Osteoblast (primary cell): ENCODE measurements at places on chromosomes 1 and 21.

- DNase-seq: no peak
- H3K36me3 ChIP-seq: no peaks in the 10 kb centered on the region
- H3K4me1 ChIP-seq: no peaks in the 10 kb centered on the region
- H3K4me3 ChIP-seq: no peak overlapping the region
- H3K27me3 ChIP-seq: peaks cover 6% of the 10 kb centered on the region
- H3K27ac ChIP-seq: no peak overlapping the region
These were observed 39.6 kb downstream of the NUF2 start for GRCh38 chr1:163361123-163361934.

DNA sequence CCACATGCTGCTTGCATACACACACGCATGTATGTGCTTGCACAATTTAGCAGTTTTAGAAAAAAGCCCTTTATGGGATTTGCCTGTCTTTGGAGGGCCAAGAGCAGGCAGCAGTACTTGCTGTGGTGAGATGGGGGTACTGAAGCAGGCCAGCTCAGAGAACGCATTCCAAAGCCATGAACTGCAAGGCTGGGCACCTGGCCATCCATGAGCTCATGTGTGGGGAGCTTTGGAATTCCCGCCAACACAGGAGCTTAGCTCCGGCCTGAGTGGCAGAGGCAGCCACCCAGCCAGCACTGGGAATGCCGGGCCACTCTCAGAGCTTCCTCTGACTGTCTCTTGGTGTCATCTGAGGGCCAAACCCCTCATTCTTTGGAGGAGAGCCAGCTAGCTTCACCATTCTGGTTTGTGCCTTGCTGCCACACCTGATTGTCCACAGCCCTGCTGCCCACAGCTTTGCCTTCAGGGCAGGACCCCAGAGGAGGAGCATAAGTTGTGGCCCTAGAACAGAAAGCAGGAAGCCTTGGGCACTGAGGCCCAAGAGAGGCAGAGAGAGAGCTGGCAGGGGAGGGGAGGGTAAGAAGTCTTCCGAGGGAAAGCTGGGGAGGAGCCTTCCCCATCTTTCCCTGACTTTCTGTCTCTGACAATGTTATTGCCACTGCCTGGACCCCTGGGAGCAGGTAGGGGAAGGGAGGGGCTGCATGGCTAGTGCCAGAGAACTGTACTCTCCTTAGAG, 92.1 kb upstream of the POU3F1 start:
- H3K27me3 ChIP-seq: peaks cover 16% of the 10 kb centered on the region
- peak overlapping the region; percentile 27 for H3K27ac ChIP-seq
- peak; percentile 99 for DNase-seq
- no peaks in the 10 kb centered on the region for H3K36me3 ChIP-seq
- peaks cover 25% of the 10 kb centered on the region for H3K4me1 ChIP-seq

GRCh38 chr1:73813716-73814115, 384.3 kb downstream of the LRRIQ3 start:
- no peak overlapping the region for H3K4me3 ChIP-seq
- H3K27me3 ChIP-seq: no peaks in the 10 kb centered on the region
- H3K4me1 ChIP-seq: no peaks in the 10 kb centered on the region
- no peaks in the 10 kb centered on the region for H3K36me3 ChIP-seq
- H3K27ac ChIP-seq: no peak overlapping the region
- DNase-seq: no peak

DNA sequence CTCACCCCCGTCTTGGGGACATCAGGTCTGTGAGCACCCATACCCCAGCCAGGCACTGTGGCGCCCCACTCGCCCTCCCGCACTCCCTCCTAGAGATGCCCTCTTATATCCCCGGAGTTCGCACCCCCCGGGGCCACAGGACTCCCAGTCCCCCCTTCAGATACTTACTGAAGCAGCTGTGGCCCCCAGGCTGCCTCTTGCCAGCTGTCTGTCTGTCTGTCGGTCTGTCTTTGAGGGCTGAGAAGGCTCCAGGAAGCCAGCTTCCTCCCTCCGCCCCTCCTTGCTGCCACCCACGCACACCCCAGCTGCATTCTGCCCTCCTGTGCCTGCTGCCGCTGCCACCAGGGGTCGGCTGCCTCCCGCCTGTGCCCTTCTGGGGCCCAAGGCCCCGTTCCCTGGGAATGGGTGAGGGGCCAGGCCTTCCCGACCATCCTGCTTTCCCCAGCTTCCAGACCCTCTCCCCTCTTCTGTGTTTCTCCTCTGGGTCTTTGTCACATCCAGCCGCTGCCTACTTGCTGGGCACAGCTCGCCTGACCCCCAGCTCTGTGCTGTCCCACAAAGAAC, at the start of gene PTPN7:
Gene PTPN7 (minus strand): TSS at position 226 of the 564 bp plus-strand sequence. CDS start 1,200 bp downstream, outside the sequence.
- no peaks in the 10 kb centered on the region for H3K4me1 ChIP-seq
- DNase-seq: peak; percentile 81
- no peak within 1 kb of the TSS for H3K4me3 ChIP-seq

DNA sequence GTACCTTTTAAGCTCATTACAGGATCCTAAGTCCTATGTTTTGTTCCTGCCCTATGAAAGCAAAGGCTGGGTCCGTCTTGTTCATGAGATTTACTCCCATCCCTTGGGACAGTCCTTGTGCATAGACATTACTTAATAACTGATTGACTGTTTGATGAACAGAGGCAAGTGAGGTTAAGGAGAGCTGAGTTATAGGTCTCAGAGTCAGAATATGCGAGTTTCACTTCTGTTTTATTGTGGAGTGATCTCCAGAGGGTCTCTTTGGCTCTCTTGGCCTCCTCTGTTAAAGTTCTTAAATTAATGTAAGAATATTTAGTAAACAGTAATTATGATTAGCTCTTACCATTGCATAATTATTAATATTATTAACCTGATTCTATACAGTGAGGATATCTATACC, 52.6 kb downstream of the BRINP2 start:
- no peaks in the 10 kb centered on the region for H3K27me3 ChIP-seq
- DNase-seq: no peak
- no peak overlapping the region for H3K4me3 ChIP-seq
- no peaks in the 10 kb centered on the region for H3K4me1 ChIP-seq
- H3K36me3 ChIP-seq: no peaks in the 10 kb centered on the region
- H3K27ac ChIP-seq: no peak overlapping the region

DNA sequence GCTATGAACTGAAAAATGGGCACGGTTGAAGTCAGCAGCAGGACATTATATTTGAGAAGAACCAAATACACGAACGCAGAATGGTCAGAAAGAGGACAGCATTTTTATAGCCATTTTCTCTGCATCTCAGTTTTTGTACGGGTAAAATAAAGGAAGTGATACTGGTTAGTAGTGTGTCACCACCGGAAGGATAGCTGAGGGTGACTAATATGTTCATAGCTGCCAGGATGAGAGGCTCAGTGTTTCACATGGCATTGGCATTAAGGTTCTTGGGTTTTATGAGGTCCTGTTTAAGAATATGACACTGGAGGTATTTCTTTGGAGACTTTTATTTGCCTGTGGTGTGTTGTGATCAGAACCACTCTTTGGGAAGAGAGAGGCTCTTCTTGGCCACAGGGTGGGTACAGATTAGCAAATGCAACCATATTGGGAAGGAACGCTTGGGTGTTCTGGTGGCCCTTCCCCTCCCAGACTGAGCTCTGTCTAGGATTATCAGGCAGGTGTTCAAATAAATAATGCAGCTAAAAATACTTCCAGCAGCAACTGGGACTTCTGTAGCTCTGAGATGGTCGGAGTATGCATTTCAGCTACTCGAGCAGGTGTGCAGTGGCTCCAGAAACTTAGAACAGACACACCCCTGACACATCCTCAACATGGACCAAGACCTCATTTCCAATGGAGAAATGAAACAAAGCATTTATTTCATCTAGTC, 158.2 kb downstream of the PBX1 start:
- no peaks in the 10 kb centered on the region for H3K36me3 ChIP-seq
- no peak overlapping the region for H3K27ac ChIP-seq
- H3K27me3 ChIP-seq: no peaks in the 10 kb centered on the region
- no peak overlapping the region for H3K4me3 ChIP-seq
- DNase-seq: no peak
